ENCODE measurements at places on chromosomes 5 and 9.

DNA sequence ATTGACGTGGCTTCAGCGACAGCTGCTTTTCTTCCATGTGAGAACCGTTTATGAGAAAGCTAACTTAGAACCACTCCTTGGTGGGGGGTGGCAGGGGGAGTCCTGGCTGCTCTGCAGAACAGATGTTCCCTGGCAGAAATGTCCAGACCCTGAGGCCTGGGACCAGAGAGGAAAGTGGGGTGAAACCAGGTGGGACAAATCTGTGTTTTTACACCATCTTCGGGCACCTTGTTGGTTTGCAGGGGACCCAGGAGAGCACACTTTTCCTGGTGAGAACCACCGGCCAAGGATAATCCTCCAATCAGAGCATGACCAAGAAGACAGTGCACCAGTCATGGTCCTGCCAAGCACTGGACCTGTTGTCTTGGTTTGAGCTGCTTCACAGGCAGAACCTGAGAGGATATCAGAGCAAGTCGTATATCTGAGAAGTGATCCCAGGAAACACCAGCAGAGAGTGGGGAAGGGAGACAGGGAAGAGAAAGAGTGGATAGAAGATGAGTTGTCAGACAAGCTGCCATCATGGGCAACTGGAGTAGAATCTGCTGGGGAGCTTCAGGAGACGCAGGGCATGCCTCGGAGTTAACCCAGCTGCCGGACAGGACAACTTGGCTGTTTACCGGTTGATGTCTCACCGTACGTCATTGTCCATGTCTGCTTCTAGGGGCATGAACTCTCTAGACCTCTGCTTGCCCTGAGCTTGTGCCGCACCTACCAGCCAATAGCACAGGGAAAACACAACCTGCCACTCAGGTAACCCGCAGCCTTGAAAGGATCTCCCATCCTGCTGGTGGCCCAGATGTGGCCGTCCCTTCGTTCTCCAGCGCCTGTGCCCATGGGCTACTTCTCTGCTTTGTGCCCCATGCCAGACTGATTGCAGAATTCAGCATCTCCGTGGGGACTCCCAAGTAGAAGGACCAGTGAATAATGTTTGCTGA, 178.4 kb upstream of the MVB12B start:
- no peak for DNase-seq

- no peak for DNase-seq
Measured at GRCh38 chr5:34022121-34022705, 14.4 kb upstream of the AMACR start.

DNA sequence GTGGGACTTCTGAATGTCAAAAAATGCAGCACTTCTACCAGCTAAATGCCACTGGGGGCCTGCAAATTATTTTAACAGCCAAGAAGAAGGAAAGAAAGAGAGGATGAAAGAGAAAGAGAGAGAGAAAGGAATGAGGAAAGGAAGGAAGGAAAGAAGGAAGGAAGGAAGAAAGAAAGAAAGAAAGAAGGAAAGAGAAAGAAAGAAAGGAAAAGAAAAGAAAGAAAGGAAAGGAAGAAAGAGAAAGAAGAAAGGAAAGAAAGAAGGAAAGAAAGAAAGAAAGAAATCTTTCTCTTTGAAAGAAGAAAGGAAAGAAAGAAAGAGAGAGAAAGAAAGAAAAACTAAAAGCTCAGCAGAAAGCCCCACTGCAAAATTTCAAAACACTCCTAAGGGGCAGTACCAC, 69.2 kb upstream of the SV2C start:
- DNase-seq, result no peak

- DNase-seq, result no peak
Measured at GRCh38 chr5:168724227-168724626, 145.1 kb upstream of the PANK3 start.

DNA sequence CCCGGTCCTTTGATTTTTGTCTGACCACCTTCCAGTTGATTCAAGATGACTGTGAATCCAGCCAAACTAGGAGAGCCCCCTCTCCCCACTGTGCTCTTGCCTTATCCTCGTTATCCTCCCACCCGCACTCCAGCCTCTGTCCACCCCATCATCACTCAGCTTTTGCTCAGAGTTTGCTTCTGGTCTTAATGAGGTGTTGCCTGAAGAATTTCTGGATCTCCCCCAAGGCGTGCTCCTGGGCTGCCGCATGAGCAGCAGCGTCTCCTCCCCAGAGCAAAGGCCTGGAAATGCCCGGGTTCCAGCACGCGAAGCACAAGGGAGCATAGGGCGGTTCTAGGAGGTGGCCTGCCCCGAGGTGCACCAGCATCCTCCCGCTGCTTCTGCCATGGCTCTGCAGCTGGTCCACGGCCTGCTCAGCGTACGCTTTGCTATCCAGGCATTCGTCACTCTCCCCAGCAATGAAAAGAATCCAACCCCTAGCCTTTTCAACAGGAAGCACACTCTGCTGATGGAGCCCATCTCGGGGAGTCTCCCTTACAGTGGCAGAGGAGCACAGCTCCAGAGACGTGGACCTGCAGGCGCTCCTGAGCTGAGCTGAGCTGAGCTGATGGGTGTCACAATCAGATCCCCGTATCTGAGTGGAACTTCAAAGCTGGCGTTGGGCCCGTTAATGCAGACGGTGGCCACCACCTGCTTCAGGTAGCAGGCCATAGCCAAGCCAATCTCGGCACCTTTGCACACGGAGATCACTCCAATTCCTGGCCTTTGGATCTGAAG, 50.7 kb downstream of the BAAT start:
- no peak for DNase-seq

DNA sequence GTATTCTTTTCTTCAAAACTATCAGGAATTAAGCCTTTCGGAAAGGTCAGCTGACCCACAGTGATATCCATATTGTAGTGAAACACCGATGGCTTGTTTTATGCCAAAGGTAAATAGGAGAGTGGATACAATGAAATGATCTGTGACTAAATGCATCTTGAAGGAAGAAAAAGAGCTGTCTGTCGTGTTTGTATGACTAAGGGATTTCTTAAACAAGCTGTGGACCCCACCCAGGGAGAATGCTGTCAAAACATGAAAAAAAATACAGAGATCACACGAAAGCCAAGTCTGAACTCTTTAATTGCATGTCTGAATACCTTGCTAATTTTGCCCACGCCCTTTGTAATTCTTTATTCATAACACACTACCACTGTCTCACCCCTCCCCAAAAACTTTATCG, 286.4 kb upstream of the WWC1 start:
- no peak for DNase-seq

DNA sequence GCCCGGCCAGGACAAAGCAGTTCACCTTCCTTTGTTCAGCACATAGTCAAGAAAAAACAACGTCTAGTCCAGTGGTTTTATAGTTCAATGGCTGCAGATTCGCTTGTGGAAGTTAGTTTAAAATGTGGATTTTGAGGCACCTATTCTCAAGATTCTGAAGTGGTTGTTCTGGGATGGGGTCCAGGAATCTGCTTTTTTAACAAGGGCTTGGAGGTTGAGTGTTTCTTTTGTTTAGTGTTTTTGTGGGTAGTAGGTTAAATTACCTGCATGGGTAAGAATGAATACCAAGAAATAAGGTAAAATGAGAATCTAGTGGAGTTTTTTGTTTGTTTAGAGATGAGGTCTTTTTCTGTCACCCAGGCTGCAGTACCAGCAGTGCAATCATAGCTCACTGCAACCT, 28.4 kb upstream of the NADK2 start:
- DNase-seq, result no peak

DNA sequence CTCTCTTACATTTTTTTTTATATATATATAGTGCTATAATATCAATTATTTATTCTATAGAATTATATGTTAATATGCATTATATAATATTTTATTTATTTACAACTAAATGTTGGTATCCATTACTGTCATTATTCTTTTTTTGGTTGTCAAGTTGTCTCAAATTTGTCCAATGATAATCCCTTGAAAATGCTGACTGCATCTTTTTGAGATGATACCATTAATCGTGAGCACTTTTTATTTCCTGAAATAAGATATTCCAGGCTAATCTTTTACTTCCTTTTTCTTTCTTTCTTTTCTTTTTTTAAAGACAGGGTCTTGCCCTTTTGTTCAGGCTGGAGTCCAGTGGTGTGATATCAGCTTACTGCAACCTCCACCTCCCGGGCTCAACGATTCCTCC, 12.7 kb upstream of the MPDZ start:
- no peak for DNase-seq

DNA sequence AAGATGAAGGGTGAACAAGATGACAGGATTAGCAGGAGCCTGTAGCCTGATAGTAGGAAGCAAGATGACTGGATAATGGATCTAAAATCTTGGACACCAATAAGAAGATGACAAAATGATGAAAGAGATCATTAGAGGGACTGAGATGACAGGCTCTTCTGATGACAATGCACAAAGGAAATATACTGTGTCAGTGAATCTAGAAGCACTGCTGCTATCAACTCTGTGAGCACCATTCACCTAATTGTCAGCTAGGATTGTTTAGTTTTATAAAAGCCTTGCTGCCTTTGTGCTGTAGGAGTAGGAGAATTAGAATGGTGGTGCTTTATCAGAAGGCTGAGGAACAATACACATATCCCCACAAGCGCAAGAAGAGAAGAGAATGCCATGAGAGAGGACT, 1127.8 kb downstream of the DTWD2 start:
- DNase-seq, result no peak

DNA sequence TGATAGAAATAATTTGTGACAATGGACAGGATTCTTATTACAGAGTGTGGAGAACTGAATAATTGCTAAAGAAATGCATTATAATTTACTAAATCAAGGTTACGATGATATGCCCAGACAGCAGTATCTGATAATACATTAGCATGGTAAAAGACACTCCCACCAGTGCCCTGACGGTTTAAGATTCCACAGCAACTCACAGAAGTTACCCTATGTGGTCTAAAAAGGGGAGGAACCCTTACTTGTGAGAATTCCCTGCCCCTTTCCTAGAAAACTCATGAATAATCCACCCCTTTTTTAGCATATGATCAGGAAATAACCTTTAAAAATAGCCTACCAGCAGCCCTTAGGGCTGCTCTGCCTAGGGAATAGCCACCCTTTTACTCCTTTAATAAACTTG, 244.7 kb upstream of the SLC24A2 start:
- no peak for DNase-seq

GRCh38 chr5:107977550-107978071, 306.9 kb upstream of the EFNA5 start:
- DNase-seq, result peak; percentile 4

DNA sequence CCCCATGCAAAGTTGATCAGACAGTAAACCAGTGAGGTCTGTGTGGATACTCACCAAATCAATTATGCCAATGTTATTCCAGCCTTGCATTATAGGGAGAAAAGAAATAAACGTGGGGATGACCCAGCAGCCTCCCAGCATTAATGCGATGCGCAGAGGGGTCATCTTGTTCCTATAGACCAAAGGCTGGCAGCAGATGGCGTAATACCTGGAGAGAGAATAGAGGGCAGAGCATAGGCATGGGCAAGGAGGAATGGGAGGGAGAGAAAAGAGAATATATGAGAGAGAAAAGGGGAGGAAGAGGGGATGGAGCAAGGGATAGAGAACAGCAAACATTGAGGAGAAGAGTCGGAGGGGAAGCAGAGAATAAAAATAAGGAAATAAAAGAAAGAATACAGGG, 131.2 kb downstream of the HTR4 start:
- peak; percentile 15 for DNase-seq

GRCh38 chr5:175686396-175686795, 28.5 kb downstream of the HRH2 start:
- DNase-seq, result no peak

GRCh38 chr5:141753971-141754713, 72.1 kb upstream of the ARAP3 start:
- DNase-seq, result peak; percentile 75

DNA sequence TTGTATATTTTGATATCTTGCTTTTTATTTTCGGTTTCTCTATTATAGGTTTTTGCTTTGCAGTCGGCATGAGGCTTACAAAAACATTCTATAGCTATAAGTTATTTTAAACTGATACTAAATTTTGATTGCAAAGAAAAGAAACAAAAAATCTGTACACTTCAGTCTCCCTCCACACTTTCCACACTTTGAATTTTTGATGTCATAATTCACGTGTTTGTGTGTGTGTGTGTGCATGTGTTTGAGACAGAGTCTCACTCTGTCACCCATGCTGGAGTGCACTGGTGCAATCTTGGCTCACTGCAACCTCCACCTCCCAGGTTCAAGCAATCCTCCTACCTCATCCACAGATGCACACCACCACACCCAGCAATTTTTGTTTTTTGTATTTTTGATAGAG, 124.9 kb downstream of the MRPS30 start:
- DNase-seq, result no peak

- DNase-seq, result peak; percentile 55
Measured at GRCh38 chr5:103347716-103348423, 89.3 kb downstream of the MACIR start.

GRCh38 chr5:9241479-9242305, 304.2 kb downstream of the SEMA5A start:
- DNase-seq, result no peak

GRCh38 chr5:53576674-53577073, 16.2 kb downstream of the NDUFS4 start:
- DNase-seq, result no peak

- no peak for DNase-seq
Measured at GRCh38 chr5:37054391-37054790, 177.8 kb downstream of the NIPBL start.

GRCh38 chr5:458547-459353, 15.8 kb downstream of the EXOC3 start:
- no peak for DNase-seq

- no peak for DNase-seq
Measured at GRCh38 chr9:130868230-130868629, 28.4 kb downstream of the QRFP start.

DNA sequence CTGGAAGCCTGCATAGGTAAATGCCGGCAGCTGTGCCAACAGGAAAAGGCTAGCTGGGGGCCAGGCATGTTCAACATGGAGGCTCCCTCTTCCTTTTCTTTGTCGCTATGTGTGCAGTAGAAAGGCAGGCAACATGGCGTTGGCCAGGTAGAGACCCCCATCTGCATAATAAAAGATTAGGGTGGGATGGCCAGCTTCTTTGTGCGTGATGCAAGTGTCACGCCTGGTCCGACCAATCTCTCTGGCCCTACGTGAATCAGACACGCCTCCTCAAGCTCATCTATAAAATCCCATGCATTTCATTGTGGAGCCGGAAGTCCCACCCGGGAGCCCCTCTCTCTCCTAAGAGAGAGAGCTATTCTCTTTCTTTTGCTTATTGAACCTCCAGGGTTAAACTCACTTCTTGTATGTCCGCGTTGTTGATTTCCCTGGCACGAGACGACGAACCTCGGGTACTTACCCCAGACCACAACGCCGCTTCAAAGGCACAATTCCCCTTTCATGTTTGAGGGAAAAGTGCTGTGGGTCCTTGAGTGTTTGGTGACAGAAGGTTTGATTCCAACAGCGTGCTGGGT, 25.0 kb upstream of the C5orf47 start:
- DNase-seq, result no peak

GRCh38 chr5:139670369-139671095, 22.4 kb downstream of the CXXC5 start:
- peak; percentile 84 for DNase-seq

DNA sequence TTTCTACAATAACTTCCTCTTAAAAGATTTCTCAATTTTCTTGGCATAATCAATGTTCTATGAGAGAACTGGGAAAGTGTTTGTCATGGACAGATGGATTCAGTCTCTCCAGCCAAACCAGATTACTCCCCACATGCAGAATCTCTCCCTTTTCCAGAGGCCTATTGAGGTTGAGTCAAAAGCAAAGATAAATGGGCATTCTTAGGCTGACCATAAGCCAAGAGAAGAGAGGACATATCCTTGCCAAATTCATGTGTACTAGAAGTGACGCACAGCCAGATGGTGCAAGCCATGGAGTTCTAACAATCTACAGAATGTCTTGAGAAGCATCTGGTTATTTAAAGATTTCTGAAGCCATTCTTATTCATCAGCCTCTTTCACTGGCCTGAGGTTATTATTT, 2115.0 kb downstream of the MAT2B start:
- DNase-seq, result no peak

- DNase-seq, result no peak
Measured at GRCh38 chr5:110880413-110880812, 141.6 kb downstream of the SLC25A46 start.
